ENCODE measurements at places on chromosomes 5 and 9. TPM values are rescaled to one million over a fixed set of nuclear protein-coding genes. Genes with fewer than 3 reads are reported as not detected.
A peak's percentile ranks its signal among the peaks of the same experiment; 100 is the strongest.

DNA sequence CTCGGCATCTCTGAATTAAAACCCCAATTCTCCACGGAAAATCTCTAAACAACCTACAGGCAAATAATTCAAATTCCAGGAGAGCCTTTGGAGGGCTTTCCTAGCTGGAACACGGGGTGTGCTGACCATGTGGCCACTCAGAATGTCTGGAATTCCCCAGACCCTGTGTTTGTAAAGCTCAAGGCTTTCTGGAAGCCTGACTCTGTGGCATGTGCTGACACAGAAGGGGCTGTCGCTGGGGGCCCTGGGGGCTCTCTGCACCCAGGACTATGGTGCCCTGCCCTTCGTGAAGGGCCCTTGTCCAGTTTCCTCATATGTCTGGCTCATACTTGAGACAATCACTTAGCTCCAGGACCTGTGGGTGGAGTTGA, 29.0 kb upstream of the BOD1 start:
- H3K27ac ChIP-seq: no peak overlapping the region
- no peaks in the 10 kb centered on the region for H3K4me1 ChIP-seq
- H3K36me3 ChIP-seq: no peaks in the 10 kb centered on the region
- DNase-seq: no peak
- no peaks in the 10 kb centered on the region for H3K27me3 ChIP-seq

DNA sequence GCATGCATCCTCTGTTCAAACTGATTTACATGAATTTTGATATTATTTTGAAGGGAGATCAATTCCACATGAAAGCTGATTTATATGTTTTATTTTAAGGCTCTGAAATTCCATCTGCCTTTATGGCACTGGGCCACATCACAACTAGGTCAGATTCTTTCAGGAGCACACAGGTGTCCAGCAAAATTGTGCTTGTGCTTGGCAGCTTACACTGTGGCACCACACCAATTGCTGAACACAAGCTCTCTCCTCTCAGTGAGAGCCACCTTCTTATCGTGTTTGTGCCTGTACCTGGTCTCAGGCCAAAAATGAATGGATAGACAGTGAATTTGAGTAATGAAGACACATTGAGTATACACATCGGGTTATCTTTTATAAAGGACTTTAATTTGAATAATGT, 200.4 kb downstream of the CDH10 start:
- H3K27me3 ChIP-seq: no peaks in the 10 kb centered on the region
- H3K4me1 ChIP-seq: no peaks in the 10 kb centered on the region
- H3K36me3 ChIP-seq: no peaks in the 10 kb centered on the region
- no peak overlapping the region for H3K27ac ChIP-seq
- no peak overlapping the region for H3K4me3 ChIP-seq

GRCh38 chr9:1513105-1513504, 462.9 kb downstream of the DMRT2 start:
- DNase-seq: no peak
- H3K4me1 ChIP-seq: no peaks in the 10 kb centered on the region
- H3K36me3 ChIP-seq: no peaks in the 10 kb centered on the region
- no peak overlapping the region for H3K4me3 ChIP-seq

DNA sequence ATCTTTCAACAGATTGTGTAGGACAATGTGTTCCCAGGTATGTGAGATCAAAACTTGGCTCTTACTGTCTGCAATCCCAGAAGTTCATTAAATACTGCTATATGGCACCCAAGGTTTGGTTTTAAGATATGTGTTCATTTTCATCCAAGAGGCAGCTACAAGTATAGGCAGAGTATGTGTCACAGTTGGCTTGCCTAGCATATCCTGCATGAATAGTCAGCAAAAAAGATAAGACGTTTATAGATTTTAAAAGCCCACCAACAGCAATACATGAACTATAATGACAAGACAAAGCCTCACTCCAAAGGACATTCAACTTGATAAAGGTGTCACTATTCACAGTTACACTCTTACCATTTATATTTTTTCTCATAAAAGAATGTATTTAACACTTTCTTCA, 99.1 kb downstream of the BNC2 start:
- H3K4me3 ChIP-seq: no peak overlapping the region
- no peaks in the 10 kb centered on the region for H3K27me3 ChIP-seq
- no peak for DNase-seq
- no peaks in the 10 kb centered on the region for H3K4me1 ChIP-seq
- no peaks in the 10 kb centered on the region for H3K36me3 ChIP-seq

DNA sequence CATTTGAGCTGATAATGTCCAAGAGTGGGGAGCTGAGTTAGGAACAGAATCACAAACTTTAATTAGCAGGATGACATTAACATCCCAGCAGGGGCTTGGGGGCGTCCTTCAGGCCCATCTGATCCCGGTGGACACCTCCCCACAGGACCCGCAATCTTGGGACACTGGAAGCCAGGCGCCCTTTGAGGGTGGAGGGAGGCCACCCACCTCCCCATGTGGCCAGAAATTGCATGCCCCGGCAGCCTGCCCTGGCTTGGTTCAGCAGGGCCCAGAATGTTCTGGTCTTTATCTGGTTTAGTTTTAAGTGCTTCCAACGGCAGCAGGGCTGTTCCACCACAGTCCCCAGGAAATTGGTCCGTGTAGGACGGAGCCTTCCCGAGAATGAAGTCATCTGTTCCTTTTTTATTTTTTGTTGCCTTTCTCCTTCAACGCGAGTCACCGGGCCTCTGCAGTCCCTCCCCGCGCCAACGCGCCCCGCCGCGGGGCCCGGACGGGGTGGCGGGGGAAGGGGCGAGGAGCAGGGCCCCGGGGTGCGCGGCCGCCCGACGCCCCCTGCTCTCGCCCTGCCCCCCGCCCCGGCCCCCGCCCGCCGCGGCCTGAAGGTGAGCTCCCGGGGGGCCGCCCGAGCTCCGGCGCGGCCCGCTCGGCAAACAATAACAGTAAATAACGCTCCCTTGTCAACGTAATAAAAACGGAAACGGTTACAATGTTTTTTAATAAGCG, 207.9 kb downstream of the C9orf50 start:
- DNase-seq: peak; percentile 76
- no peaks in the 10 kb centered on the region for H3K27me3 ChIP-seq
- no peaks in the 10 kb centered on the region for H3K36me3 ChIP-seq
- H3K4me3 ChIP-seq: peak overlapping the region; percentile 71

DNA sequence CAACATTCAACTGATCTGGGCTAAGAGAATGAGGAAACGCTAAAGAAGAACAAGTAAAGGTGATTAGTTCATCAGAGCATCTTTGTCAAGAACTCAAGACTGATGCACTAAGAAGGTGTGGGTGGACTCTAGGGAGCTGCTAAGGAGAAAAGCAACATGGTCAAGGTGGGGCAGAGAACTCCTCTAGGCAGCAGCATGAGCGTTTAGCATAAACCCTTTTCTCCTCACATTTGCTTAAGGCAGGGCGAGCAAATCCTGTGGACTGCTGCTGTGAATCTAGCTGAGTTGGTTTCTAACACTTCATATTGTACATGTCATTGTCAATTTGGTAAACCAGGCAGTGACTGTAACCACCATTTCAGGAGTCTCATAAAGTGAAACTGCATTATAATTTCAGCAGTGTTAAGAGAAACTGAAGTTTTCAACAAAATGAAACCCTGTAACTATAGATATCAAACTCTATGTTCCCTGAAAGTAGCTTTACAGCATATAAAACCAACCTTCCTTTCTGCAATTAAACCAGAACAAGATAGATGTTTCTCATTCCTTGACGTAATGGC, 45.9 kb upstream of the MAN2A1 start:
- H3K27ac ChIP-seq: no peak overlapping the region

DNA sequence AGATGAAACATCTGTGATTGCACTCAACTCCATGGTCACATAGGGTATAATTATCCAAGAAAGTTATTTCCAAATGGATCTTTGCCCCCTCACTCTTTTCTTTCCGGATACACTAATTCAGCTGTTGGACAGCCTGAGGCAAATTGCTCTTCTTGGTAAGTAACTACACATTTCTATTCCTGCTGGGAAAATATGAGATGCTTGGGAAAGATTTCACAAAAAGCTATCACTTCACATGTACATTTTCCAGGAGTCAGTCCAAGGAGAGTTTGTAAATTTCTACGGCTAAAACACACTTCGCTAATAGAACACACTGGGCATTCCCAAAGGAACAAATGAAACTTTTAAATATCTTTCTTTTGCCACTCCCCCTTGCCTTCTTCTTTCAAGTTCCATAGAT, 123.0 kb upstream of the GRIA1 start:
- H3K36me3 ChIP-seq: no peaks in the 10 kb centered on the region
- H3K27me3 ChIP-seq: no peaks in the 10 kb centered on the region
- no peak for DNase-seq
- H3K4me1 ChIP-seq: no peaks in the 10 kb centered on the region
- H3K4me3 ChIP-seq: no peak overlapping the region

GRCh38 chr9:127051881-127052595, 70.4 kb downstream of the ANGPTL2 start:
- H3K27me3 ChIP-seq: no peaks in the 10 kb centered on the region
- no peaks in the 10 kb centered on the region for H3K4me1 ChIP-seq
- DNase-seq: no peak
- H3K36me3 ChIP-seq: no peaks in the 10 kb centered on the region

DNA sequence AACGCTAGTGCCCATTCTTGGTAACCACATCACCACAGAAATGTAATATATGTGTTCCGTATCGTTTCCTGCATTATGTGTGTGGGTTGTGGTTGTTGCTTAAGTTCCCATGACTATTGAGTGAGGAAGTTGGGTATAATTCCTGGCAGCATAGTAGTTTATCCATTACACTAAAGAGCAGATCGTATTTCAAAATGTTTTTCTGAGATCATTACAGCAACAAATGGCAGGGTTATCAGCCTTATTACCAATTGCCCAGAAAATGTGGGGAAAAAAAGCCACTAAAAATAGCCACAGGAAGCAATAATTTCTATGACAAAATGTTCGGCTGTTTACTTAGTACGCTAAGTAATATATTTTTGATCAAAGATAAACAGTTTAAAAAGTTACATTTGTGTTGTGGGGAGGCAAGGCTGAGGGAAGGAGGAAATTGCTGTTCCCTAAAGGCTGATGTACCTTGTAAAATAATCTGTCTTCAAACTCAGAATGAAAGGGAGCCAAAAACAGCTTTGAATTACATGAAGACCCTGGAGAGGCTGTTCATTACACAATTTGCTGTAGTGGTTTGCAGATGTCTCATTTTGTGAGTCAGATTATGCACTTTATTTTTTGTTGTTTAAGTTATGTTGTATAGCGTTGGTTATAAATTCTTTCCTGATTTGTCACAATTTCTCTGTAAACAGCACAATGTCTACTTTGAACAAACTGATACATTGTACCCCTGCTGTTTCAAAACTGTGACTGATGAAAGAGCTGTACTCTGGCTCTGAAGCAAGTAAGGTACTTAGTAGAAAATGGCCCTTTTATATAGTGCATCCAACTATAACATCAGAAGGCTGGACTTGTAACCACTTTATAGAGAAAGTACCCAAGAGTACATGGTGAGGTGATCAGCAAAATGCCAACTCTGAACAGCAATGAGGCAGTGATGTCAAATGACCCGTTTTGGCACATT, 1028.5 kb downstream of the NR2F1-AS1 start:
- H3K36me3 ChIP-seq: no peaks in the 10 kb centered on the region
- H3K4me1 ChIP-seq: no peaks in the 10 kb centered on the region
- H3K4me3 ChIP-seq: no peak overlapping the region

ZNF366 gene
- 5.3 TPM for total RNA-seq

DNA sequence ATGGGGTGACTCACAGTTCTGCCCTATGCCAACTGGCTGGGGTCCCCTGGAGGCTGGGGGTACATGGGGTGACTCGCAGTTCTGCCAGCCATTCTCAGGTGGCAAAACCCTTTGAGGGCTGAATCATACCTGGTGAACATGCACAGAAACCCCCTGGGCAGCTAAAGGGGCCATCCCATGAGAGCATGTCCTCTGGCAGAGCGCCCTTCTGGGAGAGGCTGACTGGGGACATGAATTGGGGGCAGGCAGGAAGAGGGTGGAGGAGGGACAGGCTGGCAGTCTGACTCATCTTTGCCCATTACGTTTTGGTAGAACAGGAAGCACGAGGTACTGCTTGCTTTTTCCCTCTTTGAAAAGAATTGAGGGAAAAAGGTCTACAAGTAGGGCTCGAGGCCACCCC, 16.7 kb downstream of the TRAF1 start:
- no peak overlapping the region for H3K4me3 ChIP-seq
- H3K27ac ChIP-seq: no peak overlapping the region
- H3K4me1 ChIP-seq: peaks cover 10% of the 10 kb centered on the region

PCDHGA1 gene
- total RNA-seq: 0.96 TPM

- no peaks in the 10 kb centered on the region for H3K27me3 ChIP-seq
- no peaks in the 10 kb centered on the region for H3K4me1 ChIP-seq
- no peak overlapping the region for H3K4me3 ChIP-seq
- H3K36me3 ChIP-seq: no peaks in the 10 kb centered on the region
- H3K27ac ChIP-seq: no peak overlapping the region
- no peak for DNase-seq
Measured at GRCh38 chr5:59008816-59009473, 426.1 kb downstream of the RAB3C start.

- no peaks in the 10 kb centered on the region for H3K36me3 ChIP-seq
- H3K27ac ChIP-seq: no peak overlapping the region
- DNase-seq: peak; percentile 16
- no peaks in the 10 kb centered on the region for H3K27me3 ChIP-seq
- no peak overlapping the region for H3K4me3 ChIP-seq
Measured at GRCh38 chr5:82466986-82467561, 188.9 kb upstream of the RPS23 start.

C5orf52 gene
- not detected for total RNA-seq

DNA sequence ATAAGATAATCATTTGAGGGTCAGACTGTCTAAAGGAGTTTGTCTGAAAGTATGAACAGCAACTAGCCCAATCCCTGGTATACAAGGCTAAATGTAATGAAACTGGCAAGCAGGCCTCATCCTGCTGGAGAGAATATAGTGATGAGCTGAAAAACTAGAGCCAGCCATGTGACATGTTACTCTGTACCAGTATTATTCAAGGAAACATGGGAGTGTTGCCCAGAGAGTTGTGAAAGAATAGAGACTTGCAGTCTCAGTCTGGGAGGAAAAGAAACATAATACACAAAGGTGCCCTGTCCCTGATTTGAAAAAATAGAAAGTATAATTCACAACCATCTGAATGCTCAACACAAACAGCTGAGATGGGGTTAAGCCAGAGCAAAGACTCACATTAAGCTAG, 37.9 kb upstream of the HTR1A start:
- no peak overlapping the region for H3K27ac ChIP-seq
- no peaks in the 10 kb centered on the region for H3K36me3 ChIP-seq
- no peak overlapping the region for H3K4me3 ChIP-seq
- H3K4me1 ChIP-seq: no peaks in the 10 kb centered on the region
- H3K27me3 ChIP-seq: no peaks in the 10 kb centered on the region

- no peaks in the 10 kb centered on the region for H3K4me1 ChIP-seq
- H3K36me3 ChIP-seq: no peaks in the 10 kb centered on the region
- no peak overlapping the region for H3K4me3 ChIP-seq
- H3K27ac ChIP-seq: no peak overlapping the region
Measured at GRCh38 chr9:32707326-32707725, 71.9 kb upstream of the TAF1L start.

Data from adrenal gland (tissue), 19 donors.